Fibroblast of skin of right quadriceps (primary cell): ENCODE measurements at places on chromosomes 6 and 20.

DNA sequence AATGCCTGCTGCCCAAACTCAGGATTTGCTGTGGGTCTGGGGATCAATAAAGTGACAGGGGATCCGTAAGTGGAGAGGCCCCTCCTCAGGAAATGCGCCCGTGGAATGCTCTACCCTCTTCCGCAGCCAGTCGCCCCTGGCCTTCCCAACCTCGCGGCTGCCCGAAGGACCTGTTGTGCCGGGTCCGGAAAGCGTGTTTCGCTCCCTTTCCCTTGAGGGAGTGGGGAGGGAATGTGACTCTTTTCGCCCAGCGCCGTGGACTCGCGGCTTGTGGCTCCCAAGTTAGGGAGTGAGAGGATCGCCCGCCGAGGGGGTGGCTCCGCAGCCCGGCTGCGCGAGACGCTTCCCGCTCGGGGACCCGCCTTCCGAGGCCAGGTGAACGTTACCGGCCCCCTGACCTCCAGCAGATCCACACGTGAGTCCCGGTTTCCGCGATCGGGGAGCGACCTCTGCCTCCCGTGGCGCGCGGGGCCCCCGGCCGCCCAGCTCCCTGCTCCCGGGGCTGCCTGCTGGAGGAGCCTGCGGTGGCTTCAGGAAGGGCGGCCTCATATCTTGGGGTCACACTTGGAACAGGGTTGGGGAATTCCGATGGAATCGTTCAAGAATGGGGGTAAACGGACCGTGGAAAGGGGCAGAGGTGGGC lies 666 bp downstream of the TPD52L1 start:
- no peak for DNase-seq

DNA sequence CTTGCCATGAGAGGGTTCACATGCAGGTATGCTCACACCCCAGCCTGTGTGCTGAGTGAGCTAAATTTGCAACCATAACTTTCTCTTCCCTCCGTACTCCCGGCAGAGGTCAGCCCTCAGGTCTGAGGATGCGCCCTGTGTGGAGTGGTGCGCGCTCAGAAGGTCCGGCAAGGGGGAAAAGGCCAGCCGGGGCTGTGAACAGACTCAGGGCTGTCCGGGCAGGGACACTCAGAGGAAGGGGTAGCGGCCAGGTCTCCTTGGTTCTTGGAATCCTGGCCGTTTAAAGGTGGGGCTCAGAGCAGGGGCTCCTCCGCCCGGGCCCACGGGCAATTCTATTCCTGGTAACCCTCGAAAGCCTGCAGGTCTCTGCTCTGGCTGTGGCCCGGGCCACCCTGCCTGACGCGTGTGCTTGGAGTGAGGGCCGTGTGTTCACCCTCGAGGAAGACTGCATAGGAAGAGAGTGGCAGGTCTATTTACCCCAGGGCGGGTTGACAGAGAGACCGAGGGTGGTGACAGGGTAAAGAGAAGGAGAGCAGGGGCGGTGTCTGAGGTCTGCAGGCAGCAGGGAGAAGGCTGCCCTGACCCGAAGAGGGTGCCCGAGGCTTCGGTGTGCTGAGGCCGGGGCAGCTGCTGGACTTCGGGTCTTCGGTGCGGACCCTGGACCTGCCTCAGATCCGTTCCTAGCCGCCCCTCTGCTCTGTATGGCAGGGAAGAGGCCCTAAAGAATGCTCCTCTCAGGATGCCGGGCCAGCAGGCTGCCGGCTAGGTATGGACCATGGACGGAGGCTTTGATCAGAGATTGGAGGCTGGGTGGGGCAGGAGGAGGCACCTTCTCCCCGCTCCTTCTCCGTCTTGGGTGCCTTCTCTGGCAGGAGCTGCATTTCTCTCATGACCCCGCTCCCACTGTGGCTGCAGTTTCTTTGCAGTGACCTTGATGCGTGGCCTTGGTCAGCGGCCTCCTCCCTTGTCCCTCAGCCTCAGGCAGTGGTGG lies 131.1 kb upstream of the ARMC2 start:
- DNase-seq = no peak

DNA sequence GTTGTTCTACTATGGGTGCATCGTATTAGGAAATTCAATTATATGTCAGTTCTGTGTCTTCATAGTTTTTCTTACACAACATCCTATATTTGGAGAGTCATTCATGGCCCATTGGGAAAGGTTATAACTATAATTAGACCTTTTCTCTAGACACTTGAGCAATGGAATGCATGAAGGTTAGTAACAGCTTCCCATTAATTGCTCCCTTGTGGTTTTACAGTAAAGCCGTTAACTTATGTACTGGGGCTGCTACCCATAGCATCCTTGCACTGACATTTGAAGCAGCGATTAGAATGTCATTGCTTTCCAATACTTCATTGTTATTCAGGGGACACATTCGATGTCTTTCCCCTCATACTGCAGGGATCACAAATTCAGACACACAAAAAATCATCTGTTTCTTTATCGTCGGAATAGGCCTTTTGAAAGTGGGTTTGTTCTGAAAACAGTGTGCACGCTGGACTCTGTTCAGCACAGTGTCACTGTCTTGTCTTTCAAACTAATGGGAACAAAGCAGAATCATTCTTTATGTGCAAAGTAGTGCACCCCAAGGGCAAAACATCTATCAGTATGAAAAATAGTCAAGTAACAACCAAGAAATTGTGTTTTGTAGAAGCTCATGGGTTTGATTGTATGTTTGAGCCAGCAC lies 634.3 kb upstream of the MAP3K7 start:
- DNase-seq = peak; percentile 8

DNA sequence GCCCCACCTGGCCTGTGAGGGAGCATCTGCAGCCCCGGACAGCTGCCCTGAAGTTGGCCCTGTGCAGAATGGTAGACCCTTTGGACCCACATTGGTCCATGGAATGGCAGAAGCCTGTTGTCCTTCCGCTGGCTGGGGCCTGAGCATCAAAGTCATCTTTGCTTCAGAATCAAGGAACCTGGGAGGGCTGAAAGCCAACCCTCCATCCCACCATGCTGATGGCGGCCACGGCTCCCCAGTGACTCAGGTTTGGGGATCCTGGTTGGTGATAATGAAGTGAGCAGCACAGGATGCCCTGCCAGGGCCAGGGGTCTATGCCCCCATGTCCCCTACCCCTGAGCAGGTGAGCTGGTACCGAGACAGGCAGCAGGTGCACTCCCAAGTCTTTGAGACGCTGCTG lies 52.8 kb downstream of the YTHDF1 start:
- no peak for DNase-seq

- no peak for DNase-seq
These were observed 51.9 kb downstream of the ZDHHC14 start for GRCh38 chr6:157432892-157433265.
